ENCODE measurements at places on chromosomes 7 and 10. TPM values are rescaled to one million over a fixed set of nuclear protein-coding genes. Genes with fewer than 3 reads are reported as not detected.

GRCh38 chr7:12770227-12770975 lies 83.0 kb downstream of the ARL4A start:
- DNase-seq = no peak
- H3K27me3 ChIP-seq = no peaks in the 10 kb centered on the region
- peaks cover 17% of the 10 kb centered on the region for H3K4me1 ChIP-seq
- H3K4me3 ChIP-seq = no peak overlapping the region
- H3K36me3 ChIP-seq = no peaks in the 10 kb centered on the region

The ANXA8L1 gene
- 34.6 TPM for total RNA-seq

The HMX3 gene
- total RNA-seq = not detected

DNA sequence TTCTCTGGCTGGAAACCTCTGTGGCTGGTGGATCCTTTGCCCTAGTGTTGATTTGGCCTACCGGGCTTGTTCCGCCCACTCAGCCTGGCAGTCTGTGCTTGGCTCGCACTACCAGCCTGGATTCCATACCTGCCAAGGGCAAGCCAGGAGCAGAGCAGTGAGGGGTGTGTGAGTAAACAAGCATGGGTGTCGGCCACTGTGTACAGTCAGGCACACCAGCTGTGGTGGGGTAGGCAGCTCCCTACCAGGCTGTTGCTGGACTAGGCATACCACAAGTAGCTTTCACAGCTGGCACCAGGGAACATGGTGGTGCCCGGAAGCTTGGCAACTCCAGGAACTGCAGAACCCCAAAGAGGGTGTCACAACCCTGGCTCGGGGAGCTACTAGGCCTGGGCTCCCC lies 942.9 kb upstream of the LRRN3 start:
- H3K4me1 ChIP-seq = no peaks in the 10 kb centered on the region
- H3K27me3 ChIP-seq = no peaks in the 10 kb centered on the region
- no peak overlapping the region for H3K27ac ChIP-seq
- H3K4me3 ChIP-seq = no peak overlapping the region
- no peaks in the 10 kb centered on the region for H3K36me3 ChIP-seq

The GALNT17 gene
- total RNA-seq = 7.1 TPM

- no peaks in the 10 kb centered on the region for H3K27me3 ChIP-seq
- DNase-seq = no peak
- no peak overlapping the region for H3K4me3 ChIP-seq
- H3K27ac ChIP-seq = no peak overlapping the region
- H3K36me3 ChIP-seq = no peaks in the 10 kb centered on the region
These were observed 97.8 kb upstream of the PRPS1L1 start for GRCh38 chr7:18125476-18125875.

- H3K27ac ChIP-seq = no peak overlapping the region
- no peak overlapping the region for H3K4me3 ChIP-seq
- H3K27me3 ChIP-seq = no peaks in the 10 kb centered on the region
These were observed 1023.6 kb downstream of the XPNPEP1 start for GRCh38 chr10:108899670-108900069.

The FGFR2 gene
- 58.7 TPM for total RNA-seq

GRCh38 chr10:60607372-60607771 lies 170.9 kb upstream of the CDK1 start:
- H3K36me3 ChIP-seq = no peaks in the 10 kb centered on the region
- H3K4me3 ChIP-seq = no peak overlapping the region
- H3K27me3 ChIP-seq = no peaks in the 10 kb centered on the region
- no peaks in the 10 kb centered on the region for H3K4me1 ChIP-seq

- no peak overlapping the region for H3K4me3 ChIP-seq
- peak; percentile 85 for DNase-seq
- H3K27me3 ChIP-seq = no peaks in the 10 kb centered on the region
- no peaks in the 10 kb centered on the region for H3K4me1 ChIP-seq
- no peaks in the 10 kb centered on the region for H3K36me3 ChIP-seq
These were observed 6.6 kb upstream of the ITIH2 start for GRCh38 chr10:7696545-7696944.

- H3K36me3 ChIP-seq = no peaks in the 10 kb centered on the region
- no peaks in the 10 kb centered on the region for H3K27me3 ChIP-seq
- no peak overlapping the region for H3K27ac ChIP-seq
- DNase-seq = no peak
These were observed 320.2 kb upstream of the FZD1 start for GRCh38 chr7:90944021-90944420.

DNA sequence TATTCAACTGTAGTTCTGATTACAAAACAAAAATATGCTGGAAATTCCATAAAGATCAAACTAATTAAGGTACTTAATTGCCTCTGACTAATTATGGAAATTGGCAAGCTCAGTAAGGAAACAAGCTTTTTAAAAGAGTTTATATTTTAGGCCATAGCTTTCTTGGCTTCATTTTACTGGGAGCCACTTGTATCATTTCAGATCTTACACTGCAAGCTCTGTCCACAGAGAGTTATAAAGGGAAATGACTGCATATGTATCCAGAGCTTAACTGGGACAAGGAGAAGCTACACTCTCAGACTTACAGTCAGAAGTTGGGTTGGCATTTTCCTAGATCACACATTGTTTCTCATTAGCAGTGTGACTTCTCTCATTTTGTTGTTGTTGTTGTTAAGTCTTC lies 92.4 kb downstream of the LRRN3 start:
- H3K27me3 ChIP-seq = no peaks in the 10 kb centered on the region
- no peak for DNase-seq
- no peak overlapping the region for H3K27ac ChIP-seq
- H3K36me3 ChIP-seq = no peaks in the 10 kb centered on the region

GRCh38 chr10:132382231-132382922 lies 14.6 kb upstream of the PWWP2B start:
- DNase-seq = peak; percentile 33
- H3K27me3 ChIP-seq = no peaks in the 10 kb centered on the region
- no peaks in the 10 kb centered on the region for H3K4me1 ChIP-seq
- no peaks in the 10 kb centered on the region for H3K36me3 ChIP-seq

DNA sequence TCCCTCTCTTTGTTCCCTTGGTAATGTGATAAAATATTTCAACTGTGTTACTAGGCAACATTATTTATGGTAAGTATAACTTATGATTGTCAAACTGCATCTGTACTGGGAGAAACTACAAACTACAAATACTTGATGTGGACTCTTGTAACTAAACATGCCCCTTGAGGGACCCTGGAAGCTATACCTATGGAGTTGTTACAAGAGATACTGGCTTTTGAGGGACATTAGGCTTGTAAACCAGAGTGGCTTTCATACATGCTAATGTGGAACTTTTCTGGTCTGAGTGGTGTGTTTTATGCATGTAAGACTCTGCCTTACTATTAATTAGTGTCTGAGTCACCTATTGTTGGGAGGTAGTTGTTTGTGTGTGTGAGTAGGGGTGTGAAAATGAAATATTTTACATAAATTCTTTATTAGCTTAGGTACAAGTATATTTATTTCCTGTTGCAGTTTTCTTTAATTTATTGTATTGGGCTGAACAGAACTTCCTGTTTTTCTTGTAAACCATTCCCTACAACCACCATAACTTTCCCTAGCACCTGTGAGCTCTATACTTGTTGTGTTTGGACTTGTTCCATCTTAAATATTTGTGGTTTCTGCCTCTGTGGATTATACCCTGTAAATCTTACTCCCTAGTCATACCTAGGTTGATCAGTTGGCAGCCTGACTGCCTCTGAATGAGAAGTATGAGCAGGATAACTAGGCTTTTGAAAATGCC lies 49.8 kb downstream of the STK31 start:
- H3K27ac ChIP-seq = no peak overlapping the region
- H3K36me3 ChIP-seq = no peaks in the 10 kb centered on the region
- no peak overlapping the region for H3K4me3 ChIP-seq
- no peak for DNase-seq
- H3K4me1 ChIP-seq = no peaks in the 10 kb centered on the region

The HILPDA gene
- total RNA-seq = 8.9 TPM

GRCh38 chr10:8722835-8723234 lies 668.3 kb downstream of the GATA3 start:
- no peak for DNase-seq
- no peak overlapping the region for H3K27ac ChIP-seq
- H3K36me3 ChIP-seq = no peaks in the 10 kb centered on the region
- H3K4me1 ChIP-seq = no peaks in the 10 kb centered on the region
- H3K27me3 ChIP-seq = no peaks in the 10 kb centered on the region

The CNNM2 gene
- total RNA-seq = 12.9 TPM

The PHYHIPL gene
- total RNA-seq = not detected

DNA sequence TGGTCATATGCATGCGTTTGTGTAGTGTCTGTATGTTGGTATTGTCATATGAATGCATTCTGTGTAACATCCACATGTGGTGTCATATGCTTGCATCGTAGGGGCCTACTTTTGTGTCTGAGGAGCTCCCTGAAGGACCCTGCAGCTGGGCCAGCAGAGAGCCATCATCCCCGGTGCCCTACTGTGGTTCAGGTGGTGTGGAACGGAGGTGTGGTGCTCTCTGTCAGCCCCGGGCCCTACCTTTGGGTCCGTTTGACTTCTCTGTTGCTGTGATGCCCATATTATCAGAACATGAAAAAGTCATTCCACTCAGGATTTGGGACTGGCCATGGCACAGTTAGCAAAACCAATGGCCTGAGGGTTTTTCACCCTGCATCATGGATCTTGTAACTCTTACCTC lies 217.9 kb downstream of the ADARB2 start:
- H3K27me3 ChIP-seq = no peaks in the 10 kb centered on the region
- H3K27ac ChIP-seq = no peak overlapping the region
- no peaks in the 10 kb centered on the region for H3K36me3 ChIP-seq
- H3K4me1 ChIP-seq = no peaks in the 10 kb centered on the region
- DNase-seq = no peak

The TRIM56 gene
- total RNA-seq = 60.9 TPM

The PVRIG gene
- total RNA-seq = 1.4 TPM

DNA sequence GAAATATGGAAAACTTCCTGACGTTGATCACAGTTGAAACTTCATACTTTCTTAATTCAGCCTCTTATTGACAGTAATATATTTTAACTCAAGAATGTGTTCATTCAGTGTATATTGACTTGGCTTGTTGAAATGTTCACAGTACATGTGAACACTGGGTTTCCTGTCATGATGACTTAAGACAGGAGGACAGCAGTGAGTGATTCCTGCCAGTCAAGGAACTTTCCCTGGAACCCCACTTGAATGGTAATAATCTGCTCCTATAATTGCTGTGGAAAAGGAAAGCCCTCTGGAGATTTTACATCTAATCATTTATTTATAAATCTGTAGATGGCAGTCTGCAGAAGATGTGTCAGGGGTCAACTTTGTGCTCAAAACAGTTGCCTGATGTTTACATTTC lies 216.5 kb downstream of the MGMT start:
- no peaks in the 10 kb centered on the region for H3K4me1 ChIP-seq
- no peak overlapping the region for H3K27ac ChIP-seq
- DNase-seq = no peak
- H3K27me3 ChIP-seq = no peaks in the 10 kb centered on the region
- no peaks in the 10 kb centered on the region for H3K36me3 ChIP-seq
- no peak overlapping the region for H3K4me3 ChIP-seq

GRCh38 chr10:49579621-49580020 lies 30.5 kb upstream of the SLC18A3 start:
- no peaks in the 10 kb centered on the region for H3K36me3 ChIP-seq
- H3K4me3 ChIP-seq = no peak overlapping the region
- no peak overlapping the region for H3K27ac ChIP-seq
- H3K4me1 ChIP-seq = no peaks in the 10 kb centered on the region
- H3K27me3 ChIP-seq = no peaks in the 10 kb centered on the region
- DNase-seq = no peak

DNA sequence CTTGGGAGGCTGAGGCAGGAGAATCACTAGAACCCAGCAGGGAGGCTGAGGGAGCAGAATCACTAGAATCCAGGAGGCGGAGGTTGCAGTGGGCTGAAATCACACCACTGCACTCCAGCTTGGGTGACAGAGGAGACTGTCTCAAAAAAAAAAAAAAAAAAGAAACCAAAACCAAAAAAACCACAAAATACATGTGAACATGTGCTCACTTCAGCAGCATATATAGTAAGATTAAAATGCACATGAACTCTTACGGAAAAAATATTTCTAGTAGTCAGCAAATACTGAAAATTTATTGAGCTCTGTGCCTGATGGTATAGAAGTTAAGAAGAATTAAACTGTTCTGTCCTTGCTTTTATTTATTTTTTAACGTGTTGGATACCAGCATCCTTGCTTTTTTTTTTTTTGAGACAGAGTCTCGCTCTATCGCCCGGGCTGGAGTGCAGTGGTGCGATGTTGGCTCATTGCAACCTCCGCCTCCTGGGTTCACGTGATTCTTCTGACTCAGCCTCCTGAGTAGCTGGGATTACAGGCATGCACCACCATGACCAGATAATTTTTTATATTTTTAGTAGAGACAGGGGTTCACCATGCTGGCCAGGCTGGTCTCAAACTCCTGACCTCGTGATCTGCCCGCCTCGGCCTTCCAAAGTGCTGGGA lies 9.6 kb upstream of the ZNF487 start:
- no peak overlapping the region for H3K27ac ChIP-seq
- no peak for DNase-seq
- H3K4me3 ChIP-seq = no peak overlapping the region
- no peaks in the 10 kb centered on the region for H3K4me1 ChIP-seq

DNA sequence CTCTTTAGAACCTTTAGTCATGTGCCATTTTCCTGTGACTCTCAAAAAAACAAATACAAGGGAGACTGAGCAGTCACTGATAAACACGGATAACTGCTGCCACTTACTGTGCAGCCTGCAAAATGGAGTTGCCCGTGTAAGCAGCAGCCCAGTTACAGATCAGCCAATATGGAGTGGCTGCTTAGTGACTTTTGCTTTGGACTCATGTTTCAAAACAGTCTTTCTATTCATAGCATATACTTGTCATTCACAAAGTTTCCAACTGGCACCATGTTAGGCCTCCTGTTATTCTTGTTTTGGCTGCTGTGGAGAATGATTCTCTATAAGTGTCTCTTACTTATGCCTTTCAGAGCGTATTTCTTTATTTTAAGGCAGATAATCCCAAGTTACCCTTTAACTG lies 3.0 kb downstream of the FAM204A start:
- no peak overlapping the region for H3K27ac ChIP-seq
- peaks cover 22% of the 10 kb centered on the region for H3K36me3 ChIP-seq
- no peaks in the 10 kb centered on the region for H3K27me3 ChIP-seq
- DNase-seq = no peak
- no peak overlapping the region for H3K4me3 ChIP-seq

DNA sequence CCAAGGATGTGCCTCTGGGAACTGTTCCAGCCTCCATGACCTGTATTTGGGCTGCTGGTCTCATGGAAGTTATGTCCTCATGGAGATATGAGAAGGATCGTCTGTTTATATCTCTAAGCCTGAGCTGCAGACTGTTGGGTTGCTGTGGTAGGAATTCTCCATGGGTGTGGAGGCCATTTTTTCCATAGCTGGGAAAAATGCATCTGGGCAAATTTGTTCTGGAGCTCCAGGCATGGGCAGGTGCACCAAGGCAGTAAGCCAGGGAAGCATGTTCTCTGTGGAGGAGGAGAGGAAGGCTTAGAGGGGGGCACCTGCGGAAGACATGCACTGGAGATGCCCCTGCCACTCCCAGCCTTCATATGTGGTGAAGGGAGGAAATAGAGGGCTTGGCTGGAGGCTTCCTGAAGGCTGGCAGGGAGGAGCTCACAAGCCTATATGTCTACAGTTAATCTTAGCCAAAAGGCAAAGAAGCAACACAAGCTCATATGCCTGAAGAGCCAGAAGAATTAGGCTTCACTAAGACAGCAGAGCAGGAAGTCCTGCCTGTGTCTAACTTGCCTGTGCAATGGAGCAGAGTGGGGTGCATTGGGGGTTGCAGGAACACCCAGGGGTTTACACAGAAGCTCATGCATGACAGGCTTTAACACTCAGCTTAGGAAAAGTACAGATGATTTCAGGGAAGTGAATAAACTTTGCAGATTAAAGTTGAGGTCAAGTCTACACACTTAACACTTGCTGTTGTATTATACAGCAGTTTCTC lies 35.1 kb upstream of the CXCL12 start:
- H3K36me3 ChIP-seq = no peaks in the 10 kb centered on the region
- no peak for DNase-seq
- H3K4me1 ChIP-seq = peaks cover 7% of the 10 kb centered on the region
